ENCODE measurements at places on chromosomes 7 and 10.

DNA sequence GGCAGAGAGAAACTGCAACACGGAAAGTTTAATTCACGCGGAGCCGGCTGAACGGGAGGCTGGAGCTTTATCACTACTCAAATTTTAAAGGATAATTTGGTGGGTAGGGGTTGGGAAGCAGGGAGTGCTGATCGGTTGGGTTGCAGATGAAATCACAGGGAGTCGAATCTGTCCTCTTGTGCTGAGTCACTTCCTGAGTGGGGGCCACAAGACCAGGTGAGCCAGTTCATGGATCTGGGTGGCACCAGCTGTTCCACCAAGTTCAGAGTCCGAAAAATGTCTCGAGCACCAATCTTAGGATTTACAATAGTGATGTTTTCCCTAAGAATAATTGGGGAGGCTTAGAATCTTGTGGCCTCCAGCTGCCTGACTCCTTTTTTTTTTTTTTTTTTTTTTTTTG is 3.6 kb upstream of the PRAP1 start:
- no peak for DNase-seq

DNA sequence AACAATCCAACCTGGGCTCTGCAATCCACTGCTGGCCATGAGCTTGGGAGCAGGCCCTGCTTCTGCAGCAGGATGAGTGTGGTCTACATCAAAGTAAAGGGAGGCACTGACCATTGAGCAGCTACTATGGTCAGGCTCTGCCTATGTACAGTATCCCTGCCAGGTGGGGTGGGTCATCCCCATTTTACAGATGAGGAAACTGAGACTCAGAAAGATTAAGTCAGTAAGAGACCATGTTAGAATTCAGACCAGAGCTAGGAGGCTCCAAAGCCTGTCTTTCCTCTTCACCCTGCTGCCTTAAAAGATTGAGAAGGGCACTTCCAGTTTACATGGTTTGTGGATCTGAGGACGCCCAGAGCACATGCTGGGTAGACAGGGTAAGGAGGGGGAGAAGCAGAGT is 27.1 kb upstream of the CDH23 start:
- no peak for DNase-seq

GRCh38 chr10:118735294-118735693 is 19.5 kb downstream of the CACUL1 start:
- DNase-seq = no peak

- DNase-seq = no peak
Observed at GRCh38 chr10:78905957-78906308, 162.8 kb upstream of the ZMIZ1 start.

- no peak for DNase-seq
Observed at GRCh38 chr10:3402187-3402751, 229.7 kb upstream of the PITRM1 start.

DNA sequence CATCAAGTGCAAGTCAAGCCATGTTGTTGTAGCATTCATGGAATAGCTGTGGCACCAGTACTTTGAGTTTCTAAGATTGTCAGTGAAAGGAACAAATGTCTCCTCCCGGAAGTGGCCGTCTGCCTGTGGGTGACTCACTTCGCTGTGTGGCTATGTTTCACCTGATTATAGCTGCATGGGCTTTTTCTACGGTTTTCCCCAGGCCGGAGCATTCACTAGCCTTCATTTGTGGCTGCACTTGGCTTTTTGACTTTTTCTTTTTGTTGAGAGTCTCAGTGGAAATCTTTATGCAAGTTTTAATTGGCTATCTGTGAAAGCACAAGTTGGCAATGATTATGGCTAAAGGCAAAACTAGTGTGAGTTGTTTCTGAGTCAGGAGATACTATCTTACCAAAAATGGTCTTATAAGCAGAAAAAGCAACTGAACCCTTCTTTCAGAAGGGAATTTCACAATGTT is 35.0 kb downstream of the SRI start:
- DNase-seq = no peak

- DNase-seq = no peak
Observed at GRCh38 chr10:17473228-17473950, 19.0 kb upstream of the ST8SIA6 start.

GRCh38 chr10:131224106-131224505 is 87.4 kb downstream of the TCERG1L start:
- no peak for DNase-seq

DNA sequence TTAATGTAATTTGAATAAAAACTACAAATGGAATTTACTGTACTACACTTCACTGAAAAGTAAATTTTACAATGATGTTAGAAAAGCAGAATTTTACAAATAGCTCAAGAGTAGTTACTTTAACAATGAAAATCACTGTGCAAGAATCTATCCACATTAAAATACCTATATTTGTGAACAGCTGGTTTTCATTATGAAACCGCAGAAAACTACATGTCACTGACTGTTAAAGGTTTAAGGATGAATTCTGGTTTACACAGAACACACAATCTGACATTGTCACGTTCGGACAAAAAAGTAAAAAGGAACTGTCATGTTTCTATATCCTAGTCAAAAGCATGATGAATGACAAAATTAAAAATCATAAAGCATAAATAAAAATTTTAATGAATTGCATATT is 415.3 kb upstream of the PRKCQ start:
- no peak for DNase-seq

GRCh38 chr10:1402816-1403507 is 334.4 kb downstream of the ADARB2 start:
- DNase-seq = no peak

Data from naive thymus-derived CD4-positive, alpha-beta T cell (primary cell).